ENCODE measurements at places on chromosomes 5 and 9.

DNA sequence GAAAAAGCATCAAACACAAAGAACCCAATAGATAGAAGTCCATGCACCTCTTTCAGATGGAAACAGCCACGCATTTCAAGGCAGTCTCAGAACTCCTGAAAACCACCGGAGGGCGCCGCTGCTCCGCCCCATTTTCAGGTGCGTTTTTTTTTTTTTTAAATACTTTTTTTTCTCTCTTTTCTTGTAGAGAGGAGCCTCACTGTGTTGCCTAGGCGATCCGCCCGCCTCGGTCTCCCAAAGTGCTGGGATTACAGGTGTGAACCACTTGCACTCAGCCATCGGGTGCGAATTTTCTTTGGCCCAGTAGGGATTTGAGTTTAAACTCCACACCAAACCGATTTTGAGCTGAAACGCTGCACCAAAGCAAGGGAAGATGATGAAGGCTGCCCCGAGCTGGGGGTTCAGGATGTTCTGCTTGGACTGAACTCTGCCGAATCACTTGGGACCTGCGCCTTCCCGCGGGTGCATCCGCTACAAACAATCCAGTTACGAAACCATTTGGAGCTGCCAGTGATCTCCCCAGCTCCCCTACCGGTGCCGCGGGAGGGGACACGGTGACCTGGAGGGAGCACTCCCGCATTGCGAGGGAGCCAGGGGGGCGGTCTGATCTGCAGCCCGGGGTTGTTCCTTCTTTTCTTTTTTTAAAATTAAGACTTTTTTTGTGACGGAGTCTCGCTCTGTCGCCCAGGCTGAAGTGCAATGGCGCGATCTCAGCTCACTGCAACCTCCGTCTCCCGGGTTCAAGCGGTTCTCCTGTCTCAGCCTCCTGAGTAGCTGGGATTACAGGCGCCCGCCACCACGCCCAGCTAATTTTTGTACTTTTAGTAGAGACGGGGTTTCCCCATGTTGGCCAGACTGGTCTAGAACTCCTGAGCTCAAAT is 1.4 kb downstream of the PTGR1 start:
- DNase-seq, result peak; percentile 62

GRCh38 chr9:33265211-33265865 is 489 bp downstream of the CHMP5 start:
- peak; percentile 2 for DNase-seq

DNA sequence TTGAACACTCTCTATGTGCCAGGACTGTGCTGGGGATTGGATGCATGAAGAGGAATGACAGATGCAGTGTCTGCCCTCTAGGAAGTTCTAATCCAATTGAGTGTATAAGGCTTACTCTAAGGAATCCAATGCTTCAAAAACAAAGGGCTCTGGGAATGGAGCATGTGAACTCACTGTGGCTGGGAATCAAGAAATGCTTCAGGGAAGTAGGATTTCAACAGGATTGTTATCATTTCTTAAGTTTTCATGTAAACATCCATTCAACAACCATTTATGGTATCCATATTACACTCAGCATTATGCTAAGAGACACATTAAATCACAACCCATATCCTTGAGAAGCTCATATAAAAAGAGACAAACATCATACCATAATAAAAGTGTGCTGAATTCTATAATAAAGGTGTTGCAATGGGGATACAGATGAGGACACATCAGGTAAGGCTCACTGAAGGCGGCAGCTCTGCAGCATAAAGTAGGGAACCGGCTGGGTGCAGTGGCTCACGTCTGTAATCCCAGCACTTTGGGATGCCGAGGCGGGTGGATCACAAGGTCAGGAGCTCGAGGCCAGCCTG is 11.3 kb downstream of the SIL1 start:
- DNase-seq, result no peak

DNA sequence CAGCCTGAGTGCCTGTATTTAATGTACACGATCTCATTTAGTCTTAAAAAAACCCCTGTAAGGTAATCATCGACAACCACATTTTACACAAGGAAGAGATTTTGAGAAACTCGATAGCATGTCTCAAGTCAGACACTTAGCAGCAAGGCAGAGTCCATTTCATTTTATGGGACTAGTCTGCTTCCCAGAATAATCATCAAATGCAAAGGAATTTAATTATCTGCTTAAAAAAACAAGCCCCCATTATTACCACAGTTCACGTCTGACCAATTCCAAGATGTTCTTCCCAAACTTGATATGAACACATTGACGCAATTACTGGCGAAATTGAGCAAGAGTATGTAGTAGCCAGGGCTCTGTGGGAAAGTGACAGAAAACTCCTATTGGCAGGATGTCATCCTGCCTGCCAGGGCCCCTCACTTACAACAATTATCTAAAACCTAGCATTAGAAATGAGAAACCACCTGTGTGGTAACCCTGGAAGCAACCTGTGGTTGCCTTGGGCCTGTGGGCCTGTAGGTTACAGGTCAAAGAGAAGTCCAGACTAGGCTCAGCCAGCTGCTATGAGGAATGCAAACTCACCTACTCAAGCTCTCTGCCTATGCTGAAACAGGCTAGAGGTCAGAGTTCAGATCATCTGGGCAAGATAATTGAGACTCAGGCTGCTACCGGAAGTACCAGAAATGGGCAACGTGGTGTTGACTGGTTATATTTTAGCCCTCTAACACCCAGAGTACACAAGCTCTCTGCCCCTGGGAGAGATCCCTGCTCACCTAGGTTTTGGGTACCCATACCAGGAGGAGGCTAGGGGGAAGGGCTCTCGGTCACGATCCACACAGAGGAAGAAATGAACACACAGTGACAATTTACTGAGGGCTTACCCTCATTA is 1.6 kb downstream of the B4GALT1 start:
- DNase-seq, result no peak

GRCh38 chr5:149839761-149840160 is 104.8 kb downstream of the PDE6A start:
- no peak for DNase-seq

- peak; percentile 47 for DNase-seq
Observed at GRCh38 chr9:130426883-130427282, 17.9 kb upstream of the ASS1 start.

GRCh38 chr9:133994353-133995011 is 2.4 kb upstream of the VAV2 start:
- DNase-seq, result peak; percentile 75

- DNase-seq, result no peak
Observed at GRCh38 chr5:90231688-90232087, 177.9 kb downstream of the CETN3 start.

GRCh38 chr5:82164977-82165713 is 113.0 kb downstream of the RPS23 start:
- no peak for DNase-seq

DNA sequence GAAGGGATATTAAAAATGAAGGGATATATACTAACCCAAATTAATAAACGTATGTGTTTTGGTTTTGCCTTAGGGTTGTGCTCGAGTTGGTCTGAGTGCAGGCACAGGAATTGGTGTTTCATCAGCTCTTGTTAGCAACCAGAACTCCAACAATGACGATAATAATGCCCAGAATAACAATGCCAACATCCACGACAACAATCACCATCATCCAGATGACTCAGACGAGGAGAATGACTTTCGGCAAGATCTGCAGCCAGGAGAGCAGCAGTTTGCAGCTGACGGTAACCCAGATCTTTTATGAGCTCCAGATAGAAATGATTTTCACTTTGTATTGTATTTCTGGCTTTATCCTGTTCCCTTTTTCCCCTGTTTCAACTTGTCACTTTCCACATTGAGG is 33.2 kb downstream of the FBXO38 start:
- no peak for DNase-seq

DNA sequence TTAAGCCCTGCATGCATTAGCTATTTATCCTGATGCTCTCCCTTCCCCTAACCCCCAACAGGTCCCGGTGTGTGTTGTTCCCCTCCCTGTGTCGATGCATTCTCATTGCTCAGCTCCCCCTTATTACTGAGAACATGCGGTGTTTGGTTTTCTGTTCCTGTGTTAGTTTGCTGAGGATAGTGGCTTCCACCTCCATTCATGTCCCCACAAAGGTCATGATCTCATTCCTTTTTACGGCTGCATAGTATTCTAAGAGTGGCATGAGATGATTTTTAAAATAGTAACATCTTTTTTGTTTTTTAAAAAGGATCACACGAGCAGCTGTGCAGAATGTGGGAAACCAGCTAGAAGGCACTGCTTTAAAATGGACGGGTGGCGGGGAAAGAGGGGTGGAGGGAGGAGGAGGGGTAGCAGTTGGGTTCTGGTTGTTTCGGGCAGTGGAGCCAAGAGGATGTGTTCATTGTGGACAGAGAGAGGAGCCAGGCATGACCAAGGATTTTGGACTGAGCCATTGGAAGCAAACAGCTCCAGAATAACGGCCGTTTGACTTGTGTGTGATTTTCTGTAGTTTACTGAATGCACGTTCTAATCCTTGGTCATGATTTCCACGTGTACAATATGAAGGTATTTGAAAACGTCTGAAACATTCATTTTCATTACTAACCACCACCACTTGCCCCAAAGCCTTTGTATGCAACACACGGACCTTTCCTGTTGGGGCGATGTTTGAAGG is 1.7 kb upstream of the TENT4A start:
- DNase-seq, result no peak

DNA sequence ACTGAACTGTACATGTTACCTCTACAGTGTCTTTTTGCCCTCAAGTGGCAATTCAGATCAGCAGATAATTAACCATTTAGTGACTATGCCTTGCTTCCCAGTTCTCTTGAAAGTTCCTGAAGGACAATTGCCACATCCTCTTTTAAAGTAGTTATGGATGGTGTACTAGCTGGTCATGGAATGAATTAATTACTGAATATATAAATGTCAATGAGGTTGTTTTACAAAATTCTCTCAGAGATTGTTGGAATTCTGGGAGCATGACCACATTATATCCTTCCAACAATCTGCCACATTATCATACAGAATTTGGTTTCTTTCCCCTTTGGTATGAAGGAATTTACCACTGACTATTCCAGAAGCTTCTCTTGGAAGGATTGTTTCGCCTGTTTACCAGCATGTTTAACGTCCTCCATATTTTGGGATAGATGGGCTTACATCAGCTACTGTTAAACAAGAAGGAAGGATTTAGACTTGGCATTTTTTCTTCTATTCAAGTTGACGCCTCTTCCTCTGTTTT is 176.4 kb downstream of the CD180 start:
- no peak for DNase-seq

DNA sequence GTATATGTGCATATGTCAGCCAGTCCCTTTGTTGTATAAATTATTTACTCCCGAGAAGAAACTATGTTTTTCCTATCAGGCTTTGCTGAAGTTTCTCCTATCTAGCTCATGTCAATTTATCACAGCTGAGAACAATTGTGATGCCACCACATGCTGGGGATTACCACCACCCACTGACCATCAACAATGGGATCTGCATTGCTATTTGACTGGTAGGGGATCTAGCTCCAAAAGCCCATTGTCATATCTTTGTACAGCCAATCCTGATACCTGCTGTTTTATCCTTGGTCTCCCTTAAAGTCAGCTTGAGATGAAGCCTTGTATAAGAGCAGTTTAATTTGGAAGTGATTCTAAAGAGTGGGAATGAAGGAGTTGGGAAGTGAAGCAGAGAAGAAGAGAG is 53.9 kb upstream of the KCNN2 start:
- no peak for DNase-seq

DNA sequence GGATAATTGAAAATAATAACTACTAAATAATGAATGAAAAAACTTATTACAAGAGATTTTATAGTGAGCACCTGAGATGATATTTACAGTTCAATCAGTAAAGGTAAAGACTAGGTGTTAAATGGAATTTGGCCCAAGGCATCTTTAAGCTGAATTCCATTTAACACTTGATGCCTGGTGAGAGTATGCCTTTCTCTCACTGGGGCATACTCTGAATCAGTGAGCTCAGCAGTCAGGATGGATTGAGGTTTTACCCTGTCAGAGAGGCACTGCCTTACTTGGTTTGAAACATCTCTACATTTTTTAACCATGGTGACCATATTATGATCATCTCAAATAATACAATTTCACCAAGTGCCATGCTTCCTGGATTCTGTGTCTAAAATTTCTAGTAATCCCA is 1416.3 kb downstream of the MAT2B start:
- DNase-seq, result no peak

GRCh38 chr9:1446671-1447070 is 396.5 kb downstream of the DMRT2 start:
- DNase-seq, result no peak

- DNase-seq, result no peak
Observed at GRCh38 chr9:35832814-35833213, 3.8 kb downstream of the TMEM8B start.

DNA sequence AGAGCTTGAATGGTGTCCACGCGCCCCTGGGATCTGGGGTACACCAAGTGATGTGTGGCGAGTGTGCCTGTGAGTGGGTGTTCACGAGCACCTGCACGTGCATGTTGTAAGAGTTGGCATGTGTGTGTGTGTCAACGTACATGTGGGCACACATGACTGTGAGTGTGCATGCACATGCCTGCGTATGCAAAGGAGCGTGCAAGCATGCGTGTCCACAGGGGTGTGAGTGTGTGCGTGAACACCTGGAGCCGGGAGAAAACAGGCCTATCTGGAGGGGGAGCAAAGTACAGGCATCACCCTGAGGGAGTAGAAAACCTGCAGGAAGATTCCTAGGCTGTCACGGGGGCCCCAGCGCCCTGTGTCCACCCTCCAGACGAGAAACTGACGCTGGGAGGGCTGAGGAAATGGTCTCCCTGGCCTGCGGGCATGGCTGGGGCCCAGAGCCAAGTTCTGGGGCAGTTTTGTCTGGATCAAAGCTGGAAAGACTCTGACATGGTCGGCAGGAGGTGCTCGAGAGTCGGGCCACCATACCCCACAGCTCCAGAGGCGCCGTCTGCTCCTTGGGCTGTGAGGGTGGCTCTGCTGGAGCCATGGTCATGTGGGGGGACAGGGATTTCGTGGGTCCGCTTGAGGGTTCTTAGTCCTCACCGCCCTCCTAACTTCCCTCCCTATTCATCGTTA is 31.8 kb downstream of the PTGES start:
- DNase-seq, result no peak

GRCh38 chr5:72141440-72142355 is 34.4 kb downstream of the MAP1B start:
- DNase-seq, result peak; percentile 41

DNA sequence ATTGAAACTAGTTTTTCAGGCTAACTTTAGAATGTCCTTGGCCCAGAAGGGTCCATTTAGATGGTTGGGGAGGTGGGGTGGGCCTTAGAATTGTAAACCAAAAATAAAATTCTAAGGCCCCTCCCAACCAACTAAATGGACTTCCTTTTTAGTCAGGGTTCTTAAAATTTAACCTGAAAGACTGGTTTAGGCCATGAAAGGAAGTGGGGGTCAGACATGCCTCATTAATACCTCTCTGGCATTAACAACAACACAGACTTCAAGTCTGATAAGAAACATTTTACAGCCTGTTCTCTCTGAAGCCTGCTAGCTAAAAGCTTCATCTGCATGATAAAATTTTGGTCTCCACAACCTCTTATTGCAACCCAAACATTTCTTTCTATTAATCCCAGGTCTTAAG is 65.5 kb upstream of the TNC start:
- DNase-seq, result no peak

DNA sequence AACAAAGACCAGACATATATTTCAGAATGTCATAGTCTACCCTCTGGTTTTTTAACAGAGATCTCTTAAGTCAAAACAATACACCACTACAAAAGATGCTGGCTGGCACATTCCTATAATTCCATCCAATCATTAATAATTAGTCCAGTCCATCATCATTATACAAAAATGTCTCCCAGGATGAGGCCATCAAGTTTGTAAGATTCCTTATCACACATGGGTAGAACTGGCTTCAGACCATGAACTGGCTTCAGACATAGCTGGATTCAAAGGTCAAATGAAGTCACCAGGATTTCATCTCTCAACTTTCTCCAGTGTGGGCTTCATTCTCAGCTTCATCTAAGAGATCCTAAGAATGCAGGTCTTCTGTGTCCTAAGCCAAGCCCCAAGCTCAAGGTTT is 147.1 kb downstream of the ENC1 start:
- no peak for DNase-seq
